Vagina (tissue), 2 donors: ENCODE measurements at places on chromosomes 1 and 21. TPM values are rescaled to one million over a fixed set of nuclear protein-coding genes. Genes with fewer than 3 reads are reported as not detected.

DNA sequence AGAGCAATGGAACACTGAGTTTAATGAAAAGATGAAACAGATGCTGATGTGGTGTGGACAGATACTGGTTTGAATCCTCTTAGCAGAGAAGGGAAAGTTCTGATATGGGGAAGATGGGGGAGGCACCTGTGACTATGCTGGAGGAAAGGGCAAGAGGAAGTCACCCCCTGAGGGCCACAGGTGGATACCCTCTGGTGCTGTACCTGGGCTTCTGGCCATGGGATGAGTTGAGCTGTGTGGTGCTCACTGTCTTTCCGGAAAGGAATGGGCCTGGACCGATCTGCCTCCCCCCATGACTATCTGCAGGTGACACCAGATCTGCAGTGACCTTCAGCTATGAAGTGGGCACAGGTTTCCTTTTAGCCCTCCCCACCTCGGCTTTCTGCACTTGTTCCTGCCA, 52.4 kb downstream of the IER5 start:
- no peak for DNase-seq

The FMO4 gene
- total RNA-seq: 0.98 TPM

The LCE1B gene
- not detected for total RNA-seq

DNA sequence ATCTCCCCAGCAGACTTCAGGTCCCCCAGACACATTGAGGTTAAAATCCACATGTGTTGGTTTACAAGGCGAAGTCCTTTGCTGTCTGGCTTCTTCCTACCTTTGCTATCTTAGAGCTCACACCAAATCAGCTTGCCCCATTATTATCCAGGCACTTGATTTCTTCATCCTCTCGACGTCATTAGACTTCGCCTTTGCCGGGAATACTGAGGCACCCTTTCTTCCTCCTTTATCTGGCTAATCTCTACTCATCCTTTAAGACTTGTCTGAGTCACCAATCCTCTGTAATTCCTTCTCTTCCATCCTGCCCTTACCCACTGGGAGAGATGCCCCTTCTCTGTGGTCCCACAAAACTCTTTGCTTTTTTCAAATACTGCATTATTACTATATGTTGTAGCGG, 9.2 kb upstream of the XCL2 start:
- DNase-seq: no peak

- DNase-seq: no peak
Measured at GRCh38 chr1:76868154-76868882, 1.0 kb downstream of the ST6GALNAC5 start.

DNA sequence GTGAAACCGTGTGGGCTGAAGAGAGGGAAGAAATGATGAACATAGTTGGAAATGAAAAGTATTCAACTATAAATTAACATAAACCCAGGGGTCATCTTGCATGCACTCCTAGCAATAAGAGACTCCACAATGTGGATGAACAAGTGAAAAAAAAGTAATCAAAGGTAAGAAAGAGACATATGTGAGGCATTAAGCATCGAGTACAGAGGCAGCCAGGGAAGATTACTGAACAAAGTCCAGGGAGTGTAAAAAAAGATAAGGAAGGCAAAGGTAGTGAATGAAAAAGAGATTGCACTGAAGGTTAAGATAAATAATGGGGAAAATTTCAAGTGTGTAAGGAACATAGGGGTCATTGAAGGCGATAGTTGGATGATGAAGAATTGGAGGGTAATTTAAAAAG, 330.8 kb upstream of the PROX1 start:
- DNase-seq: no peak

- no peak for DNase-seq
Measured at GRCh38 chr1:226577401-226578180, 29.0 kb downstream of the STUM start.

- no peak for DNase-seq
Measured at GRCh38 chr1:6004412-6005123, 12.3 kb upstream of the NPHP4 start.

GRCh38 chr1:204728456-204728855, 42.9 kb upstream of the LRRN2 start:
- no peak for DNase-seq

DNA sequence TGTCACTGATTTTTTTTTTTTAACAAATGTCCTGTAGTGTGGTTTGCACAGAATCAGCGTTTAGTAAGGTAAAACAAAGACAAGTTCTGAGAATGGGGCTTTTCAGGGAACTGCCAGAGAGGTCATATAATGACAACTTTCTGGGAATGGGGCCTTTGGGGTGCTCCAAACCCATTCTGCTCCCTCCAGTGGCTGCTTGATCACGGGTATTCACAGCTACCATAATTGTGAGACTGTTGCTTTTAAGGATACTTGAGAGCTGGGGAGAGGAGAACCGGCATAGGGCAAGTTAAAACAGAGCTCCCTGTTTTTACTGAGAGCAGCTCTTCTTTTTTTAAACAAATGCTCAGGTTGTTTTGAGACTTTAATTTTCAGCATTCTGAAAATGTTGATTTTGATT, 48.2 kb downstream of the CYP2J2 start:
- no peak for DNase-seq

DNA sequence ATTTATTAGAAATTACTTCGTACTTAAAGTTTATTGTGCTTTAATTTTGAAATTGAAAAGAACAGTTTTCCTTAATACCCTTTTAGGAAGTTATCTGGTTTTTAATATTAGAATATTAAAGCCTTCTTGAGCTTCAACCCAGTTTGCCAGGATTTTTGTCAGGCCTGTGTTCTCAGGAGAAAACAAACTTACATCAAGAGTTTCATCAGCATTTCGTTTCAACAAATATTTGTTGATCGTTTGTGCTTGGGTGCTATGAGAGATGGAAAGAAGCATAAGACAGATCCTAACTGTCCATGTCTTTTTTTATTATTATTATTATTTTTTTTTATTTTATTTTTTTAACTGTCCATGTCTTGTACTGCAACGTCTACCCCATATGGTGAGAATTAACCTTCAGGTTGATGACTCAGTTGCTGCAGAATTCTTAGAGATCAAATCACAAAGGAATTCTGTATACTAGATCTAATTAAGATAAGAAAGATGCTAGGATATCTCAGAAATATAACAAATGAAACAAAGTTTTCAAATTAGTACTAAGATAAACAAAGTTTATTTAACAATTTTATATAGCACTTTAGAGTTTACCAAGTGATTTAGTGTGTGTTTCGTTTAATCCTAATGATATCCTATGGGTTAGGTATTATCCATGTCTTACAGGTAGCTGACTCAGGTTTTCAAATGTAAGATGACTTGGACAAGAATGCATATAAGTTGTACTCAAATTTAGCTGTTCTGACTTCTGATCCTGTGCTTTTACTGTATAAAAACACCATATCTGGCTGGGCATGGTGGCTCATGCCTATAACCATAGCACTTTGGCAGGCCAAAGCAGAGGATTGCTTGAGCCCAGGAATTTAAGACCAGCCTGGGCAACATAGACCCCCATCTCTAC, 14.3 kb downstream of the FBXO28 start:
- DNase-seq: no peak

The MORN1 gene
- total RNA-seq: 11.8 TPM

DNA sequence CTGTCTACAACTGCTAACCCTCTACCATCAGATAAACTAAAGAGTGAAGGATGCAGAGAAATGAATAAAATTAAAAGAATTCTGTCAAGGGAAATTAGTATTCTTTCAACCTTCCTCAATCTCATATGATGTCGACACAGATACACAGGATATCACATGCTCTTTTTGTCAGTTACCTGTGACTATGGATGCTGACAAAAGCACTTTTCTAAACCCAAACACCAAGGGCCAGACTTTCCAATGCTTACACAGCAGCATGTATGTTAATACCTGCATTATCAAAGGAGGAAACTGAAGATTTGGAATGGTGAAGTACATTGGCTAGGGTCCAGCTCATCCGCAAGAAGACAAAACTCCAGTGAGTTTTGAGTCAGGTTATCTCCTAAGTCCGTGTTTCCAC, 294.0 kb downstream of the SMYD3 start:
- DNase-seq: no peak

- DNase-seq: no peak
Measured at GRCh38 chr21:43812139-43812821, 22.9 kb downstream of the RRP1 start.
